Activated CD4-positive, alpha-beta T cell treated with anti-CD3 and anti-CD28 coated beads for 36 hours (primary cell): ENCODE measurements at places on chromosomes 3 and 15. TPM values are rescaled to one million over a fixed set of nuclear protein-coding genes. Genes with fewer than 3 reads are reported as not detected.

- no peak overlapping the region for H3K4me3 ChIP-seq
- no peak for DNase-seq
- H3K4me1 ChIP-seq = no peaks in the 10 kb centered on the region
Measured at GRCh38 chr3:99957151-99957796, 139.6 kb downstream of the CMSS1 start.

Gene GRM7
- not detected for total RNA-seq

- H3K4me1 ChIP-seq = no peaks in the 10 kb centered on the region
- no peak overlapping the region for H3K27ac ChIP-seq
- H3K4me3 ChIP-seq = no peak overlapping the region
Measured at GRCh38 chr15:70835841-70836240, 18.1 kb downstream of the LARP6 start.

DNA sequence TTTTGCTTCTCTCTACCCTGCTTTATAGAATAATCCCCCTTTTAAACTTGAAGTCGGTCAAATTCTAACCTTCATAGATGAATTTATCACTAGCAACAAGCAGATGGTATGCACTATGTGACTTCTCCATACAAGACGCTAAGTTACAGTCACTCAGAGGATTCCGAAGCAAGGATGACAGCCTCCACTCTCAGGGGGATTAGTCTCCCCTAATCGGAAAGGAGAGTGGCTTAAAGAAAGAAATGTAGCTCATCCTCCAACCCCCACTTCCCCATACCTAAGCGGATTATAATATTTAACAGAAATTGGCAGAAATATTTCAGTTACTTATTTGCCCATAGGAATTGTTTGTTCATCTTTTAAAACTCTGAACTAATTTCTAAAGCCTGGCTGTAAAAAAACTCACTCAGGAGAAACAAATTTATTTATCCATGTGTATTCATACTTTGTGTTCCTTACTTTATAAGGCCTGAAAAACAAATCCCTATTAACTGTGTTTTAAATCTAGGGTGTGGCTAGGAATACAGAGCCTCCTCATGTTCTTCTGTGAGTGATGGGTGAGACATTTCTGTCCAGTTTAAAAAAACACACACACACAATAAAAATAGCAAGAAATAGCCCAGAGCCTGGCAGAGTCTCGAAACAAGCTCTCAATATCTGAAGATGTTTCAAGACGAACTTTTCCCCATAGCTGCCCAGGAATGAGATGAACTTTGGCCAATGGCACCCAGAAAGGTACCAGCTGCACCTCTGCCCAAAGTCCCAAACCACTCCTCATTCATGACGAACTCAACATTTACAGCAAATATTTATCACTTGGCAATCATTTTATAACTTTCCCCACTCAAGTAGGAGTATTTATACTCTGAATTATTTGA is 18.7 kb downstream of the SIAH2 start:
- H3K27ac ChIP-seq = peak overlapping the region; percentile 81
- no peak overlapping the region for H3K4me3 ChIP-seq
- H3K36me3 ChIP-seq = peaks cover 77% of the 10 kb centered on the region
- H3K27me3 ChIP-seq = no peaks in the 10 kb centered on the region

DNA sequence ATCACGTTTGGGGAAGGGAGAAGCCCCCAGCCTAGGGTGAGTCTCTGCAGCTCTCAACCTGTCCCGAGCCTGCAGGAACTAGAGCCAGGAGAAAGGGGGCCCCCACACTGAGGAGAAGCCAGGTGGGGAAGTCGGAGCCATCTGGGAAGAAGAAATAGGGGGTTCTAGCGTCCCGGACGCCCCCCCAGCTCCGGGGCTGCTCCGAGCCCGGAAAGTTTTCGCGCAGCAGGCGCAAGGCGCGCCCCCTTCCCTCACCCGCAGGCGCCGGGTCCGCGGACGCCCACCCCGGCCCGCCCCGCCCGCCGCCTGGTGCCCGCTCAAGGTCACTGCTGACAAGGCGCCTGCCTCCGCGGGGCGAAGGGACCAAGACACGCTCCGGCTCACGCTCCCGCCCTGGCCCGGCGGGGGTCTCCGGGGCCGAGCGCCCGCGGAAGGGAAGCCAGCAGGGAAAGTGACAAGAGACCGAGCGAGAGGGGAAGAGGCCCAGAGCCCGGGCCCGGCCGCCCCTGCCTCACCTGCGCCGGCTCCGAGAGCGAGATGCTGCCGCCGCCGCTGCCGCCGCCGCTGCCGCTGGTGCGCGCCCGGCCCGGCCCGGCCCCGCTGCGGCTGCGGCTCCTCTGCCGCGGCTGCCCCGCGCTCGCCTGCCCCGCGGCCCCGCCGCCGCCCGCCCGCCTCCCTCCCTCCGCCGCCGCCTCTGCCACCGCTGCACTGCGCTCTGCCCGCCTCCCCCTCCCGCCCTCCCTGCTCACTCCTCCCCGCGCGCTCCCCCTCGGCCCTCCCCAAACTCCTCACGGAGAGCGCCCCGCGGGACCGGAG is 108.4 kb upstream of the SLC6A11 start:
- peak; percentile 18 for DNase-seq
- peaks cover 4% of the 10 kb centered on the region for H3K4me1 ChIP-seq
- H3K4me3 ChIP-seq = no peak overlapping the region
- H3K27ac ChIP-seq = no peak overlapping the region

Gene LRTM1
- total RNA-seq = not detected

GRCh38 chr15:60392986-60393790 is 4.6 kb downstream of the ANXA2 start:
- no peak overlapping the region for H3K27ac ChIP-seq
- H3K4me3 ChIP-seq = no peak overlapping the region
- H3K36me3 ChIP-seq = peaks cover 10% of the 10 kb centered on the region
- H3K27me3 ChIP-seq = no peaks in the 10 kb centered on the region

- peaks cover 73% of the 10 kb centered on the region for H3K4me1 ChIP-seq
- peaks cover 63% of the 10 kb centered on the region for H3K36me3 ChIP-seq
- DNase-seq = no peak
- H3K4me3 ChIP-seq = no peak overlapping the region
- H3K27ac ChIP-seq = no peak overlapping the region
- H3K27me3 ChIP-seq = no peaks in the 10 kb centered on the region
Measured at GRCh38 chr3:16484984-16485383, 28.5 kb downstream of the RFTN1 start.

- H3K4me3 ChIP-seq = no peak overlapping the region
- H3K36me3 ChIP-seq = no peaks in the 10 kb centered on the region
- peaks cover 1% of the 10 kb centered on the region for H3K27me3 ChIP-seq
- DNase-seq = no peak
- no peak overlapping the region for H3K27ac ChIP-seq
- no peaks in the 10 kb centered on the region for H3K4me1 ChIP-seq
Measured at GRCh38 chr3:140910860-140911259, 30.8 kb upstream of the SLC25A36 start.

GRCh38 chr15:53114960-53115359 is 324.8 kb upstream of the ONECUT1 start:
- H3K27ac ChIP-seq = no peak overlapping the region
- H3K27me3 ChIP-seq = peaks cover 4% of the 10 kb centered on the region
- no peaks in the 10 kb centered on the region for H3K36me3 ChIP-seq
- H3K4me3 ChIP-seq = no peak overlapping the region
- no peaks in the 10 kb centered on the region for H3K4me1 ChIP-seq
- no peak for DNase-seq

- no peak overlapping the region for H3K27ac ChIP-seq
- H3K4me3 ChIP-seq = no peak overlapping the region
- no peak for DNase-seq
- peaks cover 4% of the 10 kb centered on the region for H3K27me3 ChIP-seq
- no peaks in the 10 kb centered on the region for H3K36me3 ChIP-seq
Measured at GRCh38 chr15:68271854-68272471, 5.6 kb upstream of the FEM1B start.

DNA sequence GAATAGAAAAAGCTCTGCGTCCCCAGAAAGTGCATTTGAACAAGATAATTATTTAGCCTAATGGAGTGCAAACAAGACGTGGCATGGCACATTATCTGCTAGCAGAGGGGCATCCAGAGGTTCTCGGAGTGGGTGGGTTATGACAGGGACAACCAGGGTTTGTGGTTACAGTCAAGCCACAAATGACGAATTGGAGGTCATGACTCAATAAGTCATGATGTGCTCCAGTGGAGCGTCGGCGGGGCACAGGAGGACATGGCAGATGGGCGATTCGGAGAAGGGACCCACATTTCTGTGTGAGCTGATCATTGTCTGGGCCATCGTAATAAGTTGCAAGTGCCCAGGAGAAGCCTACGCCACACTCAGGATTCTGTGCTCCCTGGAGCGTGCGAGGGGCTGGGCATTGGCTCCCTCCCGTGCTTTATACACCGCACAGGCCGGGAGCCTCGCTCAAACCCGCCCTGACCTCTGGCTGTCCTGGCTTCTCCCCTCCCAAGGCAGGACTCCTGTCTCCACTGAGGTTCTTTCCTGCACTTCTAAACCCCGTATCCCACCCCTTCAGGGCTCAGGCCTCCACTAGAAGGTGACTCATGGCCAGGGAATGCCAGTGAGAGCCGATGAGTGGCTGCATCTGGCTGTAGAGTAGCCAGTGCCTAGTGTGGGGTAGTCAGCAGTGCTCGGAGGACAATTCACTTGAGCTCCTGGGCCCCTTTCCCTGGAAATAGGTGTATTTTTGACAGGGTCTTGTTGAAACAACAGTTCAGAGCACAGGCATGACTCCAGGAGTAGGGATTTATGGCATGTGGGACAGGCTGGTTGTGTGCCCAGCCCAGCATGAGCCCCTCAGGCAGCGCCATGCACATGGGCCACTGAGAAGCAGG is 67.4 kb downstream of the GRIP2 start:
- no peak overlapping the region for H3K27ac ChIP-seq
- no peaks in the 10 kb centered on the region for H3K27me3 ChIP-seq
- peaks cover 5% of the 10 kb centered on the region for H3K4me1 ChIP-seq
- peaks cover 18% of the 10 kb centered on the region for H3K36me3 ChIP-seq
- DNase-seq = peak; percentile 44

Gene SCN11A
- total RNA-seq = 0.09 TPM

DNA sequence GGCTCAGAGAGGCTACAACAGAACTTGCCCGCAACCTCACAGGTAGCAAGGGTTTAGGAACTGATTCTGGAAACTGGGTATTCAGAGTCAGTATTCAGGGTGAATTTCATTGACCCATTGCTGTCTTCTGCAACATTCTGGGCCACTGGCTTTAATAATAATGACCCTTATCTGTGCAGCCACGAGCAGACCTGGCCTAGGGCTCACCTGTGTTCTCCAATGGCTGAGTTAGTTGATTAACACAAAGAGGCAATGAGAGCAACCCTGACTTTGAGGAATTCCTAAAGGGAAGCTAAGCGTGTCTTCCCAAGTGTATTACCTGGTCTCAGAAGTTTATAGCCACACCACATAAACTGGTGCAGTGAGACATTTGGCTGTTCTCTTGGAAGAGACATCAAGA is 289.9 kb downstream of the EPHB1 start:
- H3K4me1 ChIP-seq = no peaks in the 10 kb centered on the region
- no peak overlapping the region for H3K27ac ChIP-seq
- DNase-seq = no peak
- peaks cover 2% of the 10 kb centered on the region for H3K27me3 ChIP-seq
- no peaks in the 10 kb centered on the region for H3K36me3 ChIP-seq

Gene WNT5A
- total RNA-seq = not detected

GRCh38 chr3:10680796-10681195 is 135.2 kb upstream of the SLC6A11 start:
- no peak for DNase-seq
- H3K27me3 ChIP-seq = peaks cover 5% of the 10 kb centered on the region
- H3K27ac ChIP-seq = no peak overlapping the region
- no peak overlapping the region for H3K4me3 ChIP-seq
- H3K36me3 ChIP-seq = no peaks in the 10 kb centered on the region
- no peaks in the 10 kb centered on the region for H3K4me1 ChIP-seq

DNA sequence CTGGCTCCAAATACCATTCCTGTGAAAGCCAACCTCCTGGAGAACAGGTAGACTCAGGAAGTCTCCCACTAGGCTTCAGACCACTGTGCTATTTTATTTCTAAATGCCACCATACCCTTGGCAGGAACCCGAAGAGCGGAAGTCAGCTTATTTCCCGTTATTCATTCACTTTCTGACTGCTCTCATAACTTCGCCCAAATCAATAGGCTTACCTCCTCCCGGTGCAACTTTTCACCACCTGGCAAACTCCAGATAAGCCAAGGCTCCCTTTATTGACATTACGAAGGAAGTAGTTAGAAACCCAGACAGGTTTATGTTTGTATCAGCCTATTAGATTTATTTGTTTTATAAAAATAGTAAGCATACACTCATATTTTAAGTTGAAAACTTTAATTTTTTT is 3.3 kb upstream of the CCDC54 start:
- H3K4me3 ChIP-seq = no peak overlapping the region
- H3K4me1 ChIP-seq = no peaks in the 10 kb centered on the region
- no peak for DNase-seq
- H3K36me3 ChIP-seq = no peaks in the 10 kb centered on the region

Gene PLOD2
- 1.1 TPM for total RNA-seq

DNA sequence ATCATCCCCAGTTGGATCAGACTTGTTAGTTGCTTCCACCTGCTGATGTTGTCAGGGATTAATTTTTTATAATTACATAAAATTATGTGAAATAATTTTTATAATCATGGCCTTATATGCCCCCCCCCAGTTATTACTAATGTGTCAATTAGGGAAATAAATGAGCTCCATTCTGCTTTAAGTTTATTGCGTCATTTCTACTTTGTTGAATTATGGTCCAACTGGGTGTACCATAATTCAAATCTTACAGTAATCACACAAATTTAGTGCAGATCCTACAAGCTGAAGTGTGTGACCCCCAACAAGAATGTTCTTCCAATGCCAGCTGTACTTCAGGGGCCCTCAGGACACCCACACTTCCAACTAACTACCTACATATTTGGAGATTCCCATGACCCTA is 7.5 kb upstream of the NDN start:
- H3K27ac ChIP-seq = no peak overlapping the region
- H3K4me3 ChIP-seq = no peak overlapping the region
- no peaks in the 10 kb centered on the region for H3K27me3 ChIP-seq
- DNase-seq = no peak
- no peaks in the 10 kb centered on the region for H3K36me3 ChIP-seq
- H3K4me1 ChIP-seq = no peaks in the 10 kb centered on the region

GRCh38 chr3:123790254-123791072 is 93.7 kb downstream of the MYLK start:
- H3K27ac ChIP-seq = no peak overlapping the region
- H3K36me3 ChIP-seq = no peaks in the 10 kb centered on the region
- peaks cover 13% of the 10 kb centered on the region for H3K27me3 ChIP-seq
- no peak overlapping the region for H3K4me3 ChIP-seq

Gene NAALADL2
- total RNA-seq = 0.27 TPM

DNA sequence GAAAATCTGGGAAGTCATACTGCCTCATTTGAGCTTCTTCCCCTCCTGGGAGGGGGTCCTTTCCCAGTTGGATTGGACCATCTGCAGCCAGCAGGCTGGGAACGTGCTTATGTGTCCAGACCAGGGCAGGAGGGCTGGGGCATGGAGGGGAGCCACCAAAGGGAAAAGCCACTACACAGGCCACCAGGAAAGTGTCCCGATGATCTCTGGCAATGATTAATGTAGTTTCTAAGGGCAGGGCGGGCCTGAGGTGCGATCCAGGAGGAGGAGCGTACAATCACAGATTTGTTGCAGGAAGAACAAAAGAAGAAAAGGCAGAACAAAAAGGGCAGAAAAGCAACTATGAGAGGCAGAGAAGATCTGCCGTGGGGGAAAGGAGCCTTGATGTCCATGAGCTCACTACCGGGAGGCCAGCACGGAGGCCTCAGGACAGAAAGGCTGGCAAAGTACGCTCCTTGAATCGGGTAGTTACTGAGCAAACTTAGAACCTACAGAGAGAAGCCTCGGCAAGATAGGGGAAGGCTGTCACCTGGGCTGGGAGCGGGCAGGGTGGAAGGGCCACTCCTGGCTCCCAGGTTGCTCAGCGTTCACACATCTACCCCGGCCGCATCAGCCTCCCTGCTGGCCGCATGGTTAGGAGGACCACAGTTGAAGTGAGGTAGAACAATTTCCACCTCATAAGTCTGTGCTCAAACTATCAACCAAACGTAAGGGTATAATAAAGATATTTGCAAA is 79.5 kb upstream of the PCSK6 start:
- H3K4me3 ChIP-seq = no peak overlapping the region
- H3K27ac ChIP-seq = no peak overlapping the region
- no peak for DNase-seq
- H3K4me1 ChIP-seq = no peaks in the 10 kb centered on the region
- peaks cover 7% of the 10 kb centered on the region for H3K27me3 ChIP-seq
